ENCODE measurements at places on chromosomes 7 and 10.

- DNase-seq, result no peak
Observed at GRCh38 chr10:36253731-36254130, 611.6 kb upstream of the FZD8 start.

DNA sequence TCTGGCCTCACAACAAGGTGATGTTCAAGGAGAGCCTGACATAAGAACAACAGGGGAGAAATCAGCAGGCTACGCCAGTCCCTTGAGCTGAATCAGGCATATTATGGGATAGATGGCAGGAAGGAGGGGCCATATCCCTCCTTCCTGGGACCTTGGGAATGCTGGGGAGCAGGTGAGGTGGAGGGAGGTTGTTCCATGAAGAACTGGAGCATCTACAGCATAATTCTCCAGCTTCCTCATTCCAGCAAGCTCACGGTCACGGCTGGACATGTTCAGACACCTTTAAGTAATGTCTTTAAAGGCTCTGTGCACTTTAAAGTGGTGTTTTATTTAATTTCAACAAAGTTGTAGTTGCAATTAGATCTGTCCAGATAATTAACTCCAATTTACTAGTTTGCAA lies 780.5 kb downstream of the TYW1 start:
- DNase-seq, result no peak

DNA sequence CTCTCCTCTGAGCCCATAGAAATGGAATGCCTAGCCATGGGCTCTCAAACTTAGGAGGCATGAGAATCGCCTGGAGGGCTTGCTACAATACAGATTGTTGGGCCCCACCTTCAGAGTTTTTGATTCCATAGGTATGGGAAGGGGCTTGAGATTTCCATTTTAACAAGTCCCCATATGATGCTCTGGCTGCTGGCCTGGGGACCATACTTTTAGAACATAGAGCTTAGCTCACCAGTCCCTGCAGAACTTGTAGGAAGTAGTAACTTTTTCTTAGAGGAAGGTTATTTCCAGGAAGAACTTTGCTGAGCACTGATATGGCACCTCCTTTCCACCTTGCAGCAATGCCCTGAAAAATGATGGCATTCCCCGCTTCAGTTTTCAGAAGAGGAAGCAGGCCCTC lies 177.0 kb upstream of the ZMIZ1 start:
- no peak for DNase-seq

GRCh38 chr7:787332-788240 lies 44.7 kb upstream of the SUN1 start:
- DNase-seq, result no peak

DNA sequence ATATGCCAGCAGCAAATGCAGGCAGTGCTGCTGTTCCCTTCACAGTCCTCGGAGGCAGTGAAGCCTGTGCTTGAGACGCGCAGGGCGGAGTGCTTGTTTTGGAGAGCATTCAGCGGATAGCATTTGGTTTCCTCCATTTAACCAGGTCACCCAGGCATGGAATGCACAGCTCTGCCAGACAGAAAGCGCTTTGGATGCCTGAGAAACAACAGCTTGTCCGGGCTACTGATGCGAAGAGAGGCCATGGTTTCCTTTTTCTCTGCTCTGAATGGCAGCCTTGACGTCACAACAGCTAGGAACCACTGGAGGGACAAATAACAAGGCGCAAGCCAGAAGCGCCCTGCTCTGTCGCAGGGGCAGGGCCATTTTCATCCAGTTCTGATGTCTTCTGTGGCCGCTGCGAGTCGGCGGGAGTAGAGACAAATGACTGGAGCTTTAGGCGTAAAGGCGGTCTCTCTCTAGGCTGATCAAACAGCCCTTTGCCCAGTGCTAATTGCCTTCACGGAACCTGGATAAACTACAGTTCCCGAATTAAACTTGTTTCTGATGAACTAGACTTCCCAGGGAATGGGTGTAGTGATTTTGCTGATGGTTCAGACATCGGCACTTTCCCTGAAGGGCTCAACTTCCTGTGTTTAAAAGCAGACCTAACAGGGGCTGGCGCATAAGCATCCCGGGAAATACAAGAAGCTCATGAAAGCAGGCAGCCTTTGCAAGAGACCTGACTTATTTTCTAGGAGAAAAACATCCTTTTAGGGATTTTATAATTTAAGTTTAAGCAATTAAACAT lies 187.6 kb upstream of the KLF14 start:
- DNase-seq, result no peak

DNA sequence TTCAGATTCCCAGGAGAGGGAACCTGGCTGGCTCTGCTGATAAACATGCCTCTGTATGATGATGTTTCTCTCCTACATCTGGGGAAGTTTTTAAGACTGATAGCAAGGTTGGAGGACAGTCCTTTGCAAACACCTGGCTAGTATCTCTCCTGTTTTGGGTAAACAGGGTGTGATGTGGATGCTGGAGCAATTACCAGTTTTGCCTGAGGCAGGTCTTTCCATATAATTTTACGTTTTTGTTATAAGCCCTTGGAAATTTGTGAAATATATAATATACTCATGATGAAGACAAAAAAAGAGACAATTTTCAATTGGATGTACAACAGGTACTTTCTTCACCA lies 138.6 kb downstream of the ADAM22 start:
- no peak for DNase-seq

- no peak for DNase-seq
Observed at GRCh38 chr7:34341326-34341725, 316.7 kb upstream of the NPSR1 start.

GRCh38 chr7:17041324-17041723 lies 159.5 kb upstream of the AGR3 start:
- no peak for DNase-seq

GRCh38 chr10:130746311-130746710 lies 565.2 kb downstream of the TCERG1L start:
- no peak for DNase-seq

DNA sequence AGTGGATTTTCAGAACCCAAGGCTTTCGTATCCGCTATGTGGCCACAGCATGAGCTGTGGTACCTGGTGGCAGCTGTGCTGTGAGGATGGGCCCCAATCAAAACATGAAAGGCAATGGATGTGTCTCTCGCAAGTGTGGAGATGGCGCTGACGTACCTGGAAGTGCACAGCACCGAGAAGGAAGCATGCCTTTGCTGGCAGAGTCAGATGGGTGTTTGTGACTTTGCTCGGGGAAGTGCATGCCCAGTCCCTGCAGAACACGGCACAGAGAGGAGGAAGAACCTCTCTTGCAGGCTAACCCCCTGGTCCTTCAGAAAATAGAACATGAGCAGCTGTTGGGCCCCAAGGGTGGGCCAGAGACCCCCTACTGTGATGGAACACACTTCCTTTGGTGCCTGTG lies 654.1 kb upstream of the ZWINT start:
- DNase-seq, result no peak

GRCh38 chr7:66927348-66927948 lies 6.4 kb downstream of the TMEM248 start:
- no peak for DNase-seq

- no peak for DNase-seq
Observed at GRCh38 chr10:80460399-80461207, 6.5 kb downstream of the TSPAN14 start.

- peak; percentile 57 for DNase-seq
Observed at GRCh38 chr10:11164803-11165590, 147.3 kb downstream of the CELF2 start.

GRCh38 chr7:54773472-54774399 lies 14.7 kb upstream of the SEC61G start:
- DNase-seq, result peak; percentile 55

GRCh38 chr7:67616517-67616916 lies 619.9 kb downstream of the TYW1 start:
- no peak for DNase-seq

DNA sequence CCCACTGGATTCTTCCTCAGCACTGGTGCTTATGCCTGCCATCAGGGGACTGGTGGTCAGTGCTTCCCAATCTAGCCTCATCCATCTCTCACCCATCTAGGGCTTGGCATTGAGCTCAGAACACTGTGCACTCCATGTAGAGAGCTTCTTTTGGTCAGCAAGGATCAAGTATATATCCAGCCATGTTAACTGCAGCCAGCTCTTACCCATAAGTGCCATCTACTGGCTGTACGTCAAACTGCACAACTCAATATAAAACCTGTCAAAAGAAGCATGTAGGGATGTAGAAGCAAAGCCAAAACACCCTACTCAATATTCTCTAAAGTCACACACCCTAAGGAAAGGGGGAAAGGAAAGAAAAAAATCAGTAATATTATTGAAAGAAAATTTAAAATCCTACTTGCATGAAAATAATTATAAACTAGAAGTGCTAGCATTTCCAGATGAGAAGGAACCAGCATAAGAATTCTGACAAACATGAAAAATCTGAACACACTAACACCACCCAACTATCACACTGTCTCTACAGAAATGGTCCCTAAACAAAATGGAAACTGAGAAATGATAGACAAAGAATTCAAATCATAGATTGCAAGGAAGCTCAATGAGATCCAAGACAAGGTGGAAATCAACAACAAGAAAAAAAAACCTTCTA lies 531.1 kb upstream of the STEAP1 start:
- DNase-seq, result no peak

- DNase-seq, result no peak
Observed at GRCh38 chr7:30365621-30366020, 81.2 kb downstream of the ZNRF2 start.
